ENCODE measurements at places on chromosomes 3 and 15.

GRCh38 chr3:34925851-34926250, 713.5 kb upstream of the ARPP21 start:
- DNase-seq = no peak

GRCh38 chr3:98540346-98540745, 8.6 kb downstream of the GPR15 start:
- no peak for DNase-seq

DNA sequence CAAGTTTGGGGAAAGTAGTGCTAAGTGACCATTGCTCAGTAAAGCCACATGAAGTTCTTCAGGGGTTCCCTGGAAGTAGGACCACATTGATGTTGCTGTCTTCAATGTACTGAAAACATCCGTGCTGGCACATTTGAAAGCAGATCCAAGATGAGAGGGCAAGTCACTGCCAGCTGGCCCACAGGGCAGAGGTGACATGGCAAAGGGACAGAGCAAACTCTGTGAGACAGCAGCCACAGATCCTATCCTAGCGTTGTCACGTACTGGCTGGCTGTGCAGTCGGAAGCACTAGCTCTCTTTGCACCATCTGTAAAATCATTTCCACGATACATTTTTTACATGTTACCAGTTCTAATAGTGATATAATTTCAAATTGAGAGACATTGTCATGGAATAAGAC, 13.8 kb downstream of the MUC13 start:
- no peak for DNase-seq

DNA sequence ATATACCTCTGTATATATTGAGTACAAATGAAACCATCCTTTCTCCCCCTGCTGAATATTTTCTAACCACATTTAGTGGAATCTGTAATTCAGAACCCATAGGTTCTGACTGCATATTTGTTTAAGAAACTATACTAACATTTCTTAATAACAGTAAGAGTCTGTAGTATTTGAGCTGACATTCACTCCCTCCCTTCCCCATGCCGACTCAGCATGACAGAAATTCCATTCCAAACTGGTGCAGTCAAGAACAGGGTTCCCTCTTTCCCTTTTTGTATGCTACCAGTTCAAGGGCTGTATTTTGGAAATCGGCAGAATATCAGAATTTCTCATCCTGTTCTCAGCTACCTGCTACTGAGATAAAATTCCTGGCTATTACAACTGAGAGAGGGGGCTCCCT, 796.6 kb upstream of the DPPA4 start:
- no peak for DNase-seq

GRCh38 chr15:76108021-76108723, 48.4 kb downstream of the TMEM266 start:
- peak; percentile 6 for DNase-seq

- DNase-seq = no peak
These were observed 39.2 kb upstream of the APH1B start for GRCh38 chr15:63238171-63238570.

GRCh38 chr3:33071946-33072345, 25.0 kb downstream of the GLB1 start:
- DNase-seq = no peak

- DNase-seq = peak; percentile 80
These were observed at the start of gene MYNN for GRCh38 chr3:169772897-169773816. Gene MYNN (plus strand): TSS chr3:169773396. CDS start chr3:169774296, 900 bp downstream.

- DNase-seq = no peak
These were observed 5.7 kb upstream of the MAPK6 start for GRCh38 chr15:52013151-52013791.

GRCh38 chr3:41508063-41508696, 308.9 kb downstream of the CTNNB1 start:
- DNase-seq = no peak

GRCh38 chr3:159910991-159911663, 77.5 kb upstream of the IL12A start:
- DNase-seq = no peak

- no peak for DNase-seq
These were observed 48.5 kb downstream of the LINGO1 start for GRCh38 chr15:77584201-77584600.

DNA sequence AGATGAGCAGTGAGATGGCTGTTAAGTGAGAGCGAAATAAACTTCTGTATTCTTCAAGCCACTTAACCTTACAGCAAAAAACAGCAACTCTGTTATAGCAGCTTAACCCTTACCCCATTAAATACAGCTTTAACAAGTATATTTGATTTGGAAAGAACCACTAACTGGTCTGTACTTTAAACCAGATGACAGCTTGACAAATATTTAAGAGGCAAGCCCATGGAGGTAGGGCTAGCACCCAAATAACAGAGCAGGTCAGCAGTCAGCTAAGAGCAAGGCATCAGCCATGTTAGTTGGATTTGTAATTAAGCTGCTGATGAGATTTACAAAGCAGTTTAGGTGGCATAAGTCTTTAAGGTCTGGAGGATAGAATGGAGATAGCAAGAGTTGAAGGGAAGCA, 3.5 kb downstream of the LZTFL1 start:
- no peak for DNase-seq

Data from frontal cortex (tissue), 4 donors.